ENCODE measurements at places on chromosomes 4 and X. TPM values are rescaled to one million over a fixed set of nuclear protein-coding genes. Genes with fewer than 3 reads are reported as not detected.

- no peak for DNase-seq
These were observed 19.5 kb upstream of the WDFY3 start for GRCh38 chr4:84985952-84986351.

- no peak for DNase-seq
These were observed 71.3 kb upstream of the ACSL1 start for GRCh38 chr4:184896868-184897715.

DNA sequence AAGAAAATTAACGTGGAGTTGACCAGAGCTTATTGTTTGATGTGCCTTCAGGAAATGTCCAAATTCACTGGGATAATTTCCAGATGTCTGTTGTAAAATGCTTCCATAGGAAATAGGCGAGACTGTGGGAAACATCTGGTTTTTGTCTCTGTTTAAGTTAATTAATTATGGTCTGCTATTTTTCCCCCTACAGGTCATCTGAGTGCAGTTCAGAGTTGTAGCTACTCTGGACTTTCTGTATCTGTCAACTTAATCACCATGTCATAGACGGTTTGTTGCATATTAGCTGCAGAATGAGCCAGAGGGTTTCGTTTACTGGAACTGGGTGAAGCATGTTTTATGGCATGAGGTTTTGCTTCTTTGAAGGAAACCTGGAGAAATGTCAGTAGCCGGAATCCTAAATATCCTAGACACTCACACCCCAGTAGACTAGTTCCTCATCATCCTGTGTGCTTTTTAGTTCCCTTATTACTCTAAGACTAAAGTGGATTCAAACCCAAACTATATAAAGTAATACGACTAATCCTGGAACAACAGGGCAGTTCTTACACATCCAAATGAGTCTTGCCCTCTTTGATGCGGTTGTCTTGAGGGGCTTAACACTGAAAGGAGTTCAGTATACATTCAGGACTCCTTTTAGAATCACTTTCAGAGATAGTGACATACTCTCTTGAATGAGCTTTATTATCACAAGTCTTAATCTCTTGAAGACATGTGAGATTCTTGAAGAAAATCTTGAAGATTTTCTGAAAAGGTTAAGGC is 62.5 kb downstream of the PPEF1 start:
- DNase-seq = peak; percentile 51

DNA sequence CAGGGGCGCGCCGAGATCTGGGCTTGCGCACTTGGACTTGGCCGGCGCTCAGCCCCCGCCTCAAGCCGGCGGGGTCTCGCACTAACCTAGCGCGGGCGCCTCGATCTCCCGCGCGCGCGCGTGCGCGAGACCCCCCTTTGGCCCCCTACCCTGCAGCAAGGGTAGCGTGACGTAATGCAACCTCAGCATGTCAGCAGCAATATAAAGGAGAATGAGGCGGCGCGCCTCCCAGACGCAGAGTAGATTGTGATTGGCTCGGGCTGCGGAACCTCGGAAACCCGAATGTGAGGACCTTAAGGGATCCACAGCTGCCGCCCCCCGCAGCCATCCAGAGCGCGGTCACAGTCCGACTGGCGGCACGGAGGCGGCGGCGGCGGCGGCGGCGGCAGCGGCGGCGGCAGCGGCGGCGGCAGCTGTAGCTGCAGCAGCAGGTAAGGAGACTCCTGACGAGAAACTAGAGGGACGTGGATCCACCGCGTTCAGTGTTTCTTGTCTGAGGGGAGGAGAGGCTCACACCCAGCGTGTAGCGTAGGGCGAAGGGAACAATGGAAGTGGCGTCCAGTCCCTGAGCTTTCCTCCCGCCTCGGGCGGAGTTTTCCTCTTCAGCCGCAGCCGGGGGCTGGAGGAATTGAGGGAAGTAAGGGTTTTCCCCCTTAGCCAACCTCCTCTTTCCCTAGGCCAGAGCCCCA is at the start of the genes SATL1 and ZNF711:
TSS of gene SATL1 (minus strand) at position 19 of the 689 bp plus-strand sequence. CDS start 134,811 bp downstream, outside the sequence.
TSS of gene ZNF711 (plus strand) at position 231 of the 689 bp plus-strand sequence. CDS start 3,582 bp downstream, outside the sequence.
- peak; percentile 91 for DNase-seq

GRCh38 chr4:150126201-150126863 is 48.1 kb downstream of the DCLK2 start:
- DNase-seq = no peak

GRCh38 chr4:83272900-83273299 is 11.7 kb downstream of the COQ2 start:
- no peak for DNase-seq

DNA sequence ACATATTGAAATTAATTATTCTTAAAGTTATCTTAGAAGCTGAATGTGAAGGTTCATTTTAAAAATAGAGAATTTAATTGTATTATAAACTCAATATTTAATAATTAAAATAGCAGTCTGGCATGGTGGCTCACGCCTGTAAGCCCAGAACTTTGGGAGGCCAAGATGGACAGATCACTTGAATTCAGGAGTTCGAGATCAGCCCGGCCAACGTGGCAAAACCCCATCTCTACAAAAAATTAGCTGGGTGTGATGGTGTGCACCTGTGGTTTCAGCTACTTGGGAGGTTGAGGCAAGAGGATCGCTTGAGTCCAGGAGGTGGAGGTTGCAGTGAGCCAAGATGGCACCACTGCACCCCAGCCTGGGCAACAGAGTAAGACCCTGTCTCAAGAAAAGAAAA is 659.9 kb upstream of the AGA start:
- DNase-seq = no peak

GRCh38 chr4:32374206-32374605 is 1654.0 kb downstream of the PCDH7 start:
- DNase-seq = no peak

DNA sequence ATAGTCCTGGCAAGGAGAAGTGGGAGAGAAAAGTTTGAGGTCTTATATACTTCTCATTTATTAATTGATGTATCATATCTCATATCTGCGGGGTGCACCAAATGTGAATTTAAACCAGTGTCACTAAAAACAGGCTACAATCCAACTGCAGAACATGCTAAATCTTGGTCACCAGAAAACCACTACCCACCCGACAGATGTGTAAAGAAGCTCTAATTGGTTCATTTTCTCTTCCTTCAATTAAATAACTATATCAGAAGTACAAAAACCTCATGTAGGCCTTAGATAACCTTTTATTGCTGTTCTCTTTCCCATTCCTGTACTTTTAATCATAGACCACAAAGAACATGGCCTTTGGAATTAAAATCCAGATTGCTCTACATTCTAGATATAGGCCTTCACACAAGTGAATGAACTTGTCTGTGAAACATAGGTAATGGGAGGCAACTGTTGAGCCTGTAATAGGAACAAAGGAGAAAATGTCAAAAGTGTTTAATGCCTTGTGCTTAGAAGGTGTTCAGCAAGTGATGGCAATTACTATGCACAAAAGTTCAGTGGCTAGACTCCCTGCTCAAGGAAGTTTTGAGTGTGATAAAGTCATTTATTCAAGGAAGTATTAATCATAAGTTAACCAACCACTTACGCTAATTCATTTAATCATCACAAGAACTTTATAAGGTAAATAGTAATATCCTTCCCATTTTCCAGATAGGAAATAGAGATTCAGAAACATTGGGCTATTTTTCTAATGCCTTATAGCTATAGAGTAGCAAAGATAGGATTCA is 425.6 kb downstream of the INPP4B start:
- no peak for DNase-seq

DNA sequence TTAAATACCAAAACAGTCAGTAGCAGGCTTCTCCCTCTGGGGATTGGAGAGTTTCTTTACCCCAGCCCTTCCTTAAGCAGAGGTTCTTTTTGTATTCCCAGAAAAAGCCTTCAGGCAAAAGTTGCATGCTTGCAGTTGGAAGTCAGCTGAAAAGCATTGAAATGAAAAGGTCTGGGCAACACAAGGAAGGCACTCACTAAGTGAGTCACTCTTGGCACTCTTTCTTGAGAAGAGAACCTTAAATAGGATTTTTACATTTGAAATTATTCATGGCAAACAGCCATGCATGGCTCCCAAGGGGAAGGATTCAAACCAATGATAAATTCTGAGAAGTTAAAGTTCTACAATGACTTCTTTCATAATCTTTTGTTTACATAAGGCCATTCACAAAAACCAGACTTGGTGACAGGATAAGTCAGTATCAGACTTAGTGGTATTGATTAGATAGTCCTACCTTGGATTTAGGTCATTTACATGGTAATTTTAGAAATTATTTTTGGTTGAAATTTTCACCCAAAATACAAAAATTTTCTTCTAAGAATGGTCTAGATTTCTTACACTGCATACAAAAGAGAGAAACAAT is 2068.9 kb downstream of the PCDH7 start:
- no peak for DNase-seq

GRCh38 chr4:58807843-58808615 is 1697.8 kb upstream of the IGFBP7 start:
- no peak for DNase-seq

GRCh38 chr4:81355136-81355535 is 116.6 kb downstream of the RASGEF1B start:
- DNase-seq = no peak

GRCh38 chrX:50594788-50595187 is 124.2 kb upstream of the DGKK start:
- no peak for DNase-seq

GRCh38 chr4:8355864-8356565 is 84.5 kb downstream of the ACOX3 start:
- DNase-seq = no peak

GRCh38 chr4:112677519-112678091 is 40.7 kb downstream of the LARP7 start:
- DNase-seq = no peak

Gene CXorf38
- polyA plus RNA-seq = 10.2 TPM

Gene SYTL5
- 4.7 TPM for polyA plus RNA-seq

Gene UBQLN2
- 38.5 TPM for polyA plus RNA-seq

Gene HPGD
- 180 TPM for polyA plus RNA-seq

Gene ARSD
- polyA plus RNA-seq = 59.6 TPM

Gene POLN
- polyA plus RNA-seq = 3.5 TPM

Gene NRK
- 4.7 TPM for polyA plus RNA-seq
